ENCODE measurements at places on chromosomes 11 and 22.
A peak's percentile ranks its signal among the peaks of the same experiment; 100 is the strongest.

DNA sequence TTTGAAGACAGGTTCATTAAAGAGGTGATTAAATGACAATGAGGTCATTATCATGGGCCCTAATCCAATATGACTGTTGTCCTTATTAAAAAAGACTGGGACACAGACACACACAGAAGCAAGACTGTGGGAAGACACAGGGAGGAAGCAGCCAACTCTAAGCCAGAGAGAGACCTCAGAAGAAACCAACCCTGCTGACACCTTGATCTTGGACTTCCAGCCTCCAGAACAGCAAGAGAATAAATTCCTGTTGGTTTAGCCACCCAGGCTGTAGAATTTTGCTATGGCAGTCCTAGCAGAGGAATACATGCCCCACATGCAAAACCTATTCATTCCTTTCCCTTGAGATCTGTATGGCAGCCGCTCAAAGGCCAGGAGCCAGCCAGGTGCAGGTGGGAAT, 35.6 kb upstream of the CACNG2 start:
- H3K4me3 ChIP-seq, result no peak overlapping the region
- no peak for DNase-seq
- H3K4me1 ChIP-seq, result peaks cover 4% of the 10 kb centered on the region
- H3K36me3 ChIP-seq, result no peaks in the 10 kb centered on the region
- peaks cover 43% of the 10 kb centered on the region for H3K27me3 ChIP-seq

DNA sequence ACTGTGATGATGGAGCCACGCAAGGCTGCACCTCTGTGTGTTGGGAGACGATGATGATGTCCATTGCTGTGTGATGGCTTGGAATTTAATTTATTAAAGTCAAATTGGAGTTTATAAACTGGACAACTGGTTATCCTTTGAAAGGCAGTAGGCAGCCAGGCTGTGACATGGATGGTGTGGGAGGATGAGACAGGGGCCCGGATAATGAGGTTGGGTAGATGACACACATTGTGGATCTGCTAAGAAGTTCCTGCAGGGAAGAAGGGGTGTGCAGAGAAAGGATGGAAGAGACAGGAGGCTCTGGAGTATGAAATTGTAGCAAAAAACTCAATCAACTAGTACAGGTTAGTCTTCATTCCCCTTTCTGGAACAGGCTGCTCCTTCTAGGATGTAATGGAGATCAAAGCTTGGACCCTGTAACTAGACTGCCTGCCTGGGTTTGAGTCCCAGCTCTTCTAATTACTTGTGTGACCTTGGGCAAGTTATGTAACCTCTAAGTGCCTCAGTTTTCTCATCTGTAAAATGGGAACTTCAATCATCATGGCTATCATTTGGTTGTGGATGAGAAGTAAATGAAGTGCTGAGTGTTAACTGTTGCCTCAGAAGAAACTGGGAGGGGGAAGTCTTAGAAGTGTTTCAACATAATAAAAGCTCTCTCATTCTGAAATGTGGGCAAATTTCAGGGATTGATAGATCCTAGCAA, 4.2 kb upstream of the HINFP start:
- peaks cover 7% of the 10 kb centered on the region for H3K36me3 ChIP-seq
- peak overlapping the region; percentile 87 for H3K4me3 ChIP-seq
- H3K4me1 ChIP-seq, result peaks cover 32% of the 10 kb centered on the region
- H3K27ac ChIP-seq, result peak overlapping the region; percentile 93

DNA sequence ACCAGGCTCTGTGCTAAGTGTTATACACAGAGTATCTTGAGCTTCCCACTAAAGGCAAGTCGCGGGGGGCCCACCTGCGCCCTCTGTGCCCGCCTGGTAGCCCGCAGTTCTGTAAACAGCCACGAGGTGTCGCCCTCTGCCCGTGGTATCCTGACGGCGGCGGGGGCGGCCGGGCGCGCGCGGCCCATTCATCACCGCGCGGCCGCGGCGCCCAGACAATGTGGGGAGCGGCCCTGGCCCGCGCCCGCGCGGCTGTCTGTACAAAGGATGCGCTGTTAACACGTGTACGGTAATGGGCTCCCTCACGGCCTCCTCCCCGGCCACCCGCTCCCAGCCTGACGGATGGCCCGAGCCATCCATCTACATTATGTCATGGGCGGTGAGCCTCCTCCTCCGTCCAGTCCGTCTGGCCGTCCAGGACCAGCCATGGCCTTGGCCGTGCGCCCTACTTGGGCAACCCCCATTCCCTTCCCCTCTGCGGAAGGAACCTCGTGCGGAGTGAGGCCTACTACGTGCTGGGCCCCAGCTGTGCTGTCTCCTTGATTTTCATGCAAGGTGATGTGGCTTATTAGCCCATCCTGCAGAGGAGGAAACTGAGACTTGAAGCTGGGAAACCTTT, 99.4 kb downstream of the MIAT start:
- DNase-seq, result no peak
- H3K27me3 ChIP-seq, result no peaks in the 10 kb centered on the region
- H3K4me1 ChIP-seq, result peaks cover 18% of the 10 kb centered on the region
- peaks cover 2% of the 10 kb centered on the region for H3K36me3 ChIP-seq

- no peak for DNase-seq
- H3K36me3 ChIP-seq, result peaks cover 3% of the 10 kb centered on the region
- peaks cover 39% of the 10 kb centered on the region for H3K27me3 ChIP-seq
Measured at GRCh38 chr11:1608363-1608762, at the start of gene KRTAP5-3. TSS of gene KRTAP5-3 (minus strand) at chr11:1608463. CDS start at chr11:1608385, 78 bp downstream.

GRCh38 chr11:1531449-1532013, 40.5 kb downstream of the DUSP8 start:
- no peaks in the 10 kb centered on the region for H3K36me3 ChIP-seq
- H3K27ac ChIP-seq, result peak overlapping the region; percentile 84
- H3K4me3 ChIP-seq, result no peak overlapping the region
- DNase-seq, result no peak
- H3K4me1 ChIP-seq, result peaks cover 29% of the 10 kb centered on the region

DNA sequence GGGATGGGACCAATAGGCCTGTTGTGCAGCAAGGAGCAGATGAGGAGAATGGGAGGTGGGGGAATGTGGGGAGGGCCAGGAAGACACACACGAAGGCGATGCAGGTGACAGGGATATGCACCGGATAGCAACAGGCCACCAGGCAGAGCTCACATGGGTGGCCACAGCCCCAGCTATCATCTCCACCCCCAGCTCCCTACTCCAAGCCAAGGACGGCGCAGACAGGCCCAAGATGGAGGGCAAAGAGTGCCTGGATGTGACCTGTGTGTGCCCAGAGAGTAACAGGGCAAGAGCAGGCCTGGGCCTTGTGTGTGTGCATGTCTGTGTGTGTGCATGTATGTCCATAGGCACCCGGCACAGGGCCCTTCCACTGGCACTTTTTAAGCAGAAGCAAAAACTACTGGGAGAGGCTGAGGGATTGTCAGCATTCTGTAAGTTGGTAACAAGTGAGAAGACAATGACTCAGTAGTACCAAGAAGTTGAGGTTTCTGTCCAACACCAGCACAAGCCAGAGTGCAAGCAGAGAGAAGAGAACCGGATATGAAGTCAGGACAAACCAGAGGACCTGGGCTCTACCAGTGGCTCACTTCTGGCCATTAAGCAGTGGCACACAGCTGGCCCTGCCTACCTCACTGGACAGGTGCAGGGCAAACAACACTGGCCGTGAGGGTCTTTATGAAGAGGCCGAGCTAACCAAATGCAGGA, 36.4 kb downstream of the NRXN2 start:
- no peak overlapping the region for H3K4me3 ChIP-seq
- no peak overlapping the region for H3K27ac ChIP-seq
- no peak for DNase-seq
- H3K36me3 ChIP-seq, result no peaks in the 10 kb centered on the region
- H3K27me3 ChIP-seq, result peaks cover 17% of the 10 kb centered on the region

DNA sequence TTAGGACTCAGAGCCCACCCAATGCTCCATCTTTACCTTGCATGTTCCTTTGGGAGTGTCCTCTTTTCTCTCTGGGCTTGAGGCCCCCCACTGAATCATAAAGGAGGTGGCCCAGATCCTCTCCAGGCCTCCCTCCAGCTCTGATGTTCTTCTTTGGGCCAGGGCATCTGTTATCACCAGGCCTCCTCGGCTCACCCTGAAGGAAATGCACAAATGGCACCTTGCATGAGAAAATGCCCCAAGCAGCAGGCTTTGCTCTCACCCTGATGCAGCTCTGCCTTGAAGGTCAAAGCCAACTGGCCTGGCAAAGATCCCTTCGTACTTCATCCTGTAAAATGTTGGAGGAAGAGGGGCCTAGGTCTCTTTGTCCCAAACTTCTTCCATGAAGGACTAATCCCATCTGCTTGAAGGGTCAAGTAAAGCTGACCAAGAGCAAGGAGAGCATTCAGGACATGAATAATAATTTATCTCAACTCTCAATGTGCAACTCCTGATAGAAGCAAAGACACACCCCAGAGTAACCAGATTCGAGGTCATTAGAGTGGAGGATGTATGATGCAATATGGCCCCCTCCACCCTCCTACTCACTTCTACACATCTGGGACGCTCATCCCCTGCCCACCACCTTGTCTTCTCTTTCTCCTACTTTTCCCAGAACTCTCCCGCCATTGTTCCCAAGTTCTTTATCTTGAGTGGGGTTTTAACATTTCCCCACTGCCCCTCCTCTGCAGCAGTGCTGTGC, 9.5 kb downstream of the APOL6 start:
- H3K4me3 ChIP-seq, result no peak overlapping the region
- no peak for DNase-seq
- H3K27me3 ChIP-seq, result no peaks in the 10 kb centered on the region
- H3K4me1 ChIP-seq, result peaks cover 63% of the 10 kb centered on the region
- peak overlapping the region; percentile 98 for H3K27ac ChIP-seq
- peaks cover 23% of the 10 kb centered on the region for H3K36me3 ChIP-seq

DNA sequence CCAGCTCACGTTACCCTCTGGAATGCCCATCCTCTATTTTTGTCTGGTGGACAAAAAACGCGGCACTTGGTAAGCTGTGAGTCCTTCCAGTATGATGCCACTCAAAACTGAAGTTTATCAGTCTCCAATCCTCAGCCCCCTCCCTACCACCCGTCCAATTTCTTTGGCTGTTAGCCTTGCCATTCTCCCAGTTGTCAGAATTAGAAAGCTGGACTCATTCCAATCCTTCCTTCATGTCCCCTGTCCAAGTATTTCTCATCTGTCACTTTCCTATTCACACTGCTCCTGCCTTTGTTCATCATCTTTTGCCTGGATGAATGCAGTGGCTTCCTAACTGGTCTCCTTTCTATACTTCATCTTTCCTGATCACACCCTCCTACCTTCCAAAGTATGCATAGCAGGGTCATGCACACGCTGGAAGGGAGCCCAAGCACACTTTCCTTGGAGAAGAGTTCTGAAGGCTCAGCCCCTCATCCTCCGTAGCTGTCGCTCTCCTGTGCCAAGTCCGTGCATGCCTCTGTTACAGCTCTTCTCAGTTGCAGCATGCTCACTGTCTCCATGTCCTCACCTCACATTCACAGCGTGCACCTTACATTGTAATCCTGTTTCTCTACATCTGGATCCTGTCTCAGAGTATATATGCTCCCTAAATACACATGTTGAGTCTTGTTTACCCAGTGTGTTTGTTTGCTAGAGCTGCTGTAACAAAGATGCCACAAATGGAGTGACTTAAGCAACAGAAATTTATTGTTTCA, 19.4 kb downstream of the APLP2 start:
- no peak overlapping the region for H3K27ac ChIP-seq
- H3K27me3 ChIP-seq, result no peaks in the 10 kb centered on the region
- no peak overlapping the region for H3K4me3 ChIP-seq
- H3K36me3 ChIP-seq, result peaks cover 9% of the 10 kb centered on the region

- peak; percentile 90 for DNase-seq
- no peak overlapping the region for H3K27ac ChIP-seq
- peaks cover 6% of the 10 kb centered on the region for H3K4me1 ChIP-seq
- peaks cover 4% of the 10 kb centered on the region for H3K36me3 ChIP-seq
- H3K4me3 ChIP-seq, result peak overlapping the region; percentile 92
- peaks cover 36% of the 10 kb centered on the region for H3K27me3 ChIP-seq
Measured at GRCh38 chr11:66408488-66409214, 12.2 kb upstream of the NPAS4 start.

DNA sequence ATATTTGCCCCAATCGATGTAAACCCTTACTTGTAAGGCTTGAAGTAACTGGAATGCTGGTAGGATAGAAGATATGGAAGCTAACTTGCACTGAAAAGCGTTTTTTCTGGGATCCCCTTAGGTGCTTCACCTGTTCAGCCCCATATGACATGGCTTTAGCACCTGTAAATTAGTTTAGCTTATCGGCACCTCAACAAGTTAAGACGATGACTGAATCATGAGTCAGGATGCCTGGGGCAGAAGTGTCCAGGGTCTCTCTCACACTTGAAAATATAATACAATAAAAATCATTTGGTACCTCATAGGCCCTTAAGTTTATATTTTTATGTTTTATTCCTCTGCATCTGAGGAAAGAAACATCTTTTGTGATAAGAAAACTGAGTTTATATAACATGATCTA, 409.2 kb upstream of the LRRC4C start:
- no peak overlapping the region for H3K27ac ChIP-seq
- no peak overlapping the region for H3K4me3 ChIP-seq
- DNase-seq, result no peak
- H3K27me3 ChIP-seq, result no peaks in the 10 kb centered on the region
- no peaks in the 10 kb centered on the region for H3K4me1 ChIP-seq
- no peaks in the 10 kb centered on the region for H3K36me3 ChIP-seq

- no peak for DNase-seq
- no peaks in the 10 kb centered on the region for H3K4me1 ChIP-seq
- no peaks in the 10 kb centered on the region for H3K36me3 ChIP-seq
- H3K4me3 ChIP-seq, result no peak overlapping the region
Measured at GRCh38 chr11:23564370-23564769, 704.1 kb upstream of the CCDC179 start.

GRCh38 chr11:64208086-64208795, 1.7 kb downstream of the FERMT3 start:
- H3K27me3 ChIP-seq, result no peaks in the 10 kb centered on the region
- peak overlapping the region; percentile 90 for H3K27ac ChIP-seq
- no peak for DNase-seq
- peaks cover 40% of the 10 kb centered on the region for H3K4me1 ChIP-seq

DNA sequence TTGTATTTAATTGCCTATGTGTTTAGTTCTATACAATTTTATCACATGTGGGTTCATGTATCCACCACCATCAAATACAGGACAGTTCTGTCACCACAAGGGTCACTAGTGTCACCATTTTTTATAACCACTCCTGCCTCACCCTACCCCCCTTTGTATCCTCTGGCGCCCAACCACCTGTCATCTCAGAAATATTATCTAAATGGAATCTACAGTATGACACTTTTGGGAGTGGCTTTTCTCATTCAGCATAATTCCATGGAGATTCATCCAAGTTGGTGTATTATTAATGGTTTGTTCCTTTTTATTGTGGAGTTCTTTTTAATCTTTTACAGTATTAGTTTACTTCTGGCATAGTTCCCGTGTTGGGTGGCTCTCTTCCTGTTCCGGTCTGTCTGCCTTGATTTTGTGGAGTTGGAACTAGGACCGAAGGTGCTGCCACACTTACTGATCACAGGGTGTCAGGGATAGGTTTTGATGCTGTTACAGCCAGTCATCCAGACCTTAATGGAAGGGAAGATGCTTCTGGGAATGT, 58.5 kb downstream of the TNRC6B start:
- H3K36me3 ChIP-seq, result no peaks in the 10 kb centered on the region
- H3K27me3 ChIP-seq, result no peaks in the 10 kb centered on the region
- no peak for DNase-seq
- H3K27ac ChIP-seq, result peak overlapping the region; percentile 96

All from T-helper 17 cell (primary cell).